GM04504 (cell line): ENCODE measurements at places on chromosomes 6 and 20.

DNA sequence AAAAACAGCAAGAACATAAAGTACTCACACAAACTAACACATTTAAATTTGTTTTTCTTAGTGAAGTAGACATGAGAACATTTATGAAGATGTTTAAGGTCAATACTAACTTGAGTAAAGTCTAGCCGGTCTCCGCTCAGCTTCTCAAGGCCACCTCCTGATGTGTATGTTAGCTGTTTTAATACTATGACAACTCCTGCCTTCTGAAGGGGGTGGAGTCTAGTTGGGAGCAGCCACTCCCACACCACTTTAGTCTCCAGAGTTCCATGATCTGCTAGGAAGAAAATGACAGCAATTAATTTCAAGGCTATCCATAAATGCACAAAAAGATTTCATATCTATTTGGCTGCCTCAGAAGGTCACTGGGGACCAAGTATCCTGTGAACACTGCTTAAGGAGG, at the start of gene GSTA3:
Gene GSTA3 (minus strand): TSS at position 168 of the 400 bp plus-strand sequence. CDS start 3,864 bp downstream, outside the sequence.
- no peak for DNase-seq

DNA sequence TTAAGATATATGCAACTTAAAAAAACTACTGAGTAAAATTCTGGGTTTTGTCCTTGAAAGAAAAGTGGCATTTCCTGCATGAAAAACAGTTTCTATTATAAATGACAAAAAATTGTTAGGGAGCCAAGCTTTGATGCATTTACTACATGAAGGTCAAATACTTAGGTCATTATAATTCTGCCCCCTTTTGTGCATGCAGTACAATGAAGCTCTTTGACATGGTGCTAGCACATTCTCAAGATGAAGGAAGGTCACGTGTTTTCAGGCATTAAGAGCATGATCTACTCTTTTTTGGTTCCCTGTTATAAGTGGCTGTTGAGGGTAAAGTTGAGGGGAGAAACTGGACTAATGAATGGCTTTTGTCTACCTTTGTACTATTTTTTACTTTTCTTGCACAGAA, 72.7 kb downstream of the FOXO3 start:
- DNase-seq: no peak

GRCh38 chr6:4672772-4673171, 103.4 kb upstream of the CDYL start:
- DNase-seq: no peak

DNA sequence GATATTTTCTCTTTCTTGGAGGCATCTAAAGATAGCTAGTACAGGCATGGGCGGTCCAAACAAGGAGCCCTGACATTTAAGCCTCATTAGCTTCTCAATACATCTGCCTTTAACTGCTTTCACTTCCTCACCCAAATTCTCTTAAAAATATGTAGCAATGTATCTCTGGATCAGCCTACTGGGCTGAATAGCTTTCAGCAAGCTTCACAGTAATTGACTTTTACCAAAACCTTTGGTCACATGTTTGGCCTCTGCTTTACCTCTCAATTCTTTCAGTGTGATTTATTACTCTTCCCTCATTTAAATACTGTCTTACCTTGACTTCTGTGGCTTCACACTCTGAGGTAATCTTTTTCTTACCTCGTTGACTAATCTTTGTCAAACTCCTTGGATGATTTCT, 1618.1 kb downstream of the GRIK2 start:
- no peak for DNase-seq

- DNase-seq: no peak
Observed at GRCh38 chr6:77650098-77650663, 2.7 kb upstream of the MEI4 start.

GRCh38 chr6:167827583-167828324, 1.0 kb downstream of the AFDN start:
- no peak for DNase-seq

GRCh38 chr6:27604986-27605385, 132.1 kb upstream of the ZNF184 start:
- no peak for DNase-seq

DNA sequence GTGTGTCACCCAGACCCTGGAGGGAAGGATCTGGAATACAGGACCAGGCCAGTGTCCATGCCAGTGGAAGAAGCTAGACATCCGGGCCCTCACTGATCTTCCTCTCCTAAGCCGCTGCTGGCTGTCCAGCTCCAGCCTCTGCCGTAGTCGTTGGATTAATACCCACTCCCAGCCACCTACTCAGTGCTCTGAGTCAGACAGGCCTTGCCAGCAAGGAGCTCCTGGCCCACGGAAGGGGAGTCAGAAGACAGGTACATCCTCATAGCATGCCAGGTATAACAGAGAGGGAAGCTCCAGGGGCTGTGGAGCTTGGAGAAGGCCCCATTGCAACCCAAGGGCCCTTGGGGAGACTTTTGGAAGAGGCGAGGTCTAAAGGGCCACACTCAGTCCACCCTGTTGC, 49.0 kb downstream of the STK35 start:
- DNase-seq: no peak

DNA sequence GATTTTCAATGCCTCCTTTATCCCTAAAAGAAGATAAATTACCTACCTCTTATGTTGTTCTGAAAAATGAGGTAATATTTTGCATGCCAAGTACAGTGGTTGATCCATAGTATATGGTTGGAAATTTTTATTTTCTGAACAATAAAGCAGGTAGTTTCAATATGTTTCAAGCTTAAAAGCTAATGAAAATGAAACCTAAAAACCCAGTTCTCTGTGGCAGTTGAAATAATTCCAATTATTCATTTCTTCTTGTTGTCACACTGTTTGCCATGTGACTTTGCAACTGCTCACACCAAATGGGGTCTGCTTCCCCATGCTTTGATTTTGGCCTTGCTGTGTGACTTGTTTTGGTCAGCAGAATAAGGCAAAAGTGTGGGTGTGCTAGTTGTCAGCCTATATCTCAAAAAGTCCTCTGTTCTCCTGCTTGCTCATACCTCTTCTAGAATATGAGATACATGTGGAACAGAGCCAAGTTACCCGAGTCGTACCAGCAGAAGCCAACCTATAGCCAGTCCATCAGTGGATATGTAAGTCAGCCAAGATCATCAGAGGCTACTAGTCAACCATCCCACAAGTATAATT, 197.2 kb upstream of the THEMIS start:
- DNase-seq: no peak

DNA sequence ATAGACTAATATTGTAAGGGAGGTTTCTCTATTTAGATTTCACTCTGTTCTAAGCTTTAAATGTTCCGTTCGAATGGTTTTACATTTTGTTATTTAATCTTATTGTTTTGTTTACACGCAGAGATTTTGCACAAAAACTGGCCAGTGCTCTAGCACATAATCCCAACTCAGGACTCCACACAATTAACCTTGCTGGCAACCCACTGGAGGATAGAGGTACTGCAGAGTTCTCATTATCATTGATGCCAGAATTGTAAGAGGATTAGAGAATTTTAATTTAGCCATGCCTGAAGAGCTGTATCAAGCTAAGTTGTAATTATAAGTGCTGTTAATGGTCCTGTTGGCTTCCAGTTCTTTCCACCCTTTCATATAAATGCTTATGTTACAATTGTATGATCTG, 179.7 kb upstream of the SCGN start:
- no peak for DNase-seq

GRCh38 chr6:4004249-4004648, 74.7 kb downstream of the FAM217A start:
- DNase-seq: no peak

- DNase-seq: no peak
Observed at GRCh38 chr6:89974834-89975233, 80.6 kb downstream of the GJA10 start.

GRCh38 chr6:13769655-13770053, 44.7 kb downstream of the MCUR1 start:
- DNase-seq: no peak
